ENCODE measurements at places on chromosomes 7 and 10.

DNA sequence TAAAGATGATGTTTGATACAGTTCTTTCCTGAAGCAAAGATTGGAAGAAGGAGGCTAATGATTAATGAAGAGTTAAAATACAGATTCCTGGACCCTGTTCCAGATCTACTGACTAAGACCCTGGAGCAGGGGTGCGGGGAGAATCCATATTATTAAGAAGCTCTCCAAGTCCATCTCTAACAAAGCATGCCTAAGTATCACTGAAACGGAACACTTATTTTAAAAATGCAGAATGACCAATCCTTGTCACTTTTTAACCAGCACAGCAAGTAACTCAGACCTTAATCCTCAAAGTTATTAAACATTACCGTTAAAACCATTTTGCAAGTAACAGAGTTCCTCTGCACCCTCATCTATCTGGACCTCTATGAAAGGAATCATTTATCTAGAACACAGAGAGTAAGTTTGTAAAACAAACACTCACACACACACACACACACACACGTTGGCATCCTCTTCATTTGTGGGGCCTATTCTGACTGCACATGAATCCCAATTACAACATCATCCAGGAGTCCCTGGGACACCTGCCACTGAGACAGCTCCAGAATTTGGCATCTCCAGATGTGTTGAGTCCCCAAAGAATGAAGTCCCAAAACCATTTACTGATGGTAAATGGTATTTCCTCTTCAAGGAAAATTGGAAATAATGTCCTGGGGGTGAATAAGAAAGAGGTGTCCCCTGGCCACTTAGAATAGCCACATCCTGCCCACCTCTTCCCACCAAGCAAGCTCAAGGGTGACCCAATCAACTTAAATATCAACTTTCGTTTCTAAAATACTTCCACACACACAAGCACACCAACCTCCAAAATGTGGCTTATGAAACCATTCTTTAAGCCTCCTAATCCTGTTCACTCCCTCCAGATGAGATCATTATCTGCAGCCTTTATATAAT is 117.5 kb downstream of the PARD3 start:
- no peak for DNase-seq

DNA sequence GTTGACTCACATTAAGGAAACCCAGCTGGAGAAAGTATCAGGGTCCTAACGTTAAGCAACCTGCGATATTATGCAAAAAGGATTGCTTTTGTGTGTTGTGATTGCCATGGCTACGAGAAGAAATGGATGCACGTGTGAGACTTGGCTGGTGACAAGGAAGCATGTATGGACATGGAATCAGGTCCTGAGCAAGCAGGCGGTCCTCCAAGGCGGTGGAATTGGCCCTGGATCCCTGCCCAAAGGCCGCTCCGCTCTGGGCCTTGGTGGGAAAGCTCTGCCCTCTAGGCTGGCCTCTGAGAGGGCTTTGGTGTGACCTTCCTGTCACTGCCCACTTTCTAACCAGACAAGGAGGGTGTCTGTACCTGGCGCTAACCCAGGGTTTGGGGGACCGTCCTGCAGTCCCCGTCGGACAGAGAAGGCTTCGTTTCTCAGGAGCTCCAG is 192.1 kb downstream of the EBF3 start:
- DNase-seq = no peak

- no peak for DNase-seq
Observed at GRCh38 chr7:2107386-2108070, 125.2 kb downstream of the MAD1L1 start.

DNA sequence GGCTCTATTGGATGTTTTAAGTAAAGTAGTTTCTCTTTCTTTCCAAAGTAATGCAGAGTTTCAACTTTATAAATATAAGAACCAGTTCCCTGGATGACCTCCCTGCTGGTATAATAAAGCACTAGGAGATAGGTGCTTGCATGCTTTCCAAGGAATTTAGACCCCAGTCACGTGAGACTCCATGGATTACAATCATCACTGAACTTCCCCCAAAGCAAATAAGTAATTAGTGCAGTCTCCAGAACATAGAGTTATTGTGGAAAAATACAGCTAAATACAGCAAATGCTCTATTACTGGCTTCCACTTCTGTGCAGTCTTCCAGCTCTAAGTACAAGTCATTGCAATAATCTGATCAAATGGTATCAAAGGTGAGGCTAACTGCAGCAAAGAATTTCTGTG is 220.2 kb upstream of the STEAP1 start:
- no peak for DNase-seq

GRCh38 chr7:106247841-106248240 is 36.9 kb downstream of the NAMPT start:
- DNase-seq = no peak

GRCh38 chr7:158299607-158300006 is 288.0 kb downstream of the PTPRN2 start:
- no peak for DNase-seq

GRCh38 chr10:103192089-103192450 is 1.0 kb downstream of the NT5C2 start:
- no peak for DNase-seq

- no peak for DNase-seq
Observed at GRCh38 chr10:60722623-60723022, 55.7 kb upstream of the CDK1 start.

DNA sequence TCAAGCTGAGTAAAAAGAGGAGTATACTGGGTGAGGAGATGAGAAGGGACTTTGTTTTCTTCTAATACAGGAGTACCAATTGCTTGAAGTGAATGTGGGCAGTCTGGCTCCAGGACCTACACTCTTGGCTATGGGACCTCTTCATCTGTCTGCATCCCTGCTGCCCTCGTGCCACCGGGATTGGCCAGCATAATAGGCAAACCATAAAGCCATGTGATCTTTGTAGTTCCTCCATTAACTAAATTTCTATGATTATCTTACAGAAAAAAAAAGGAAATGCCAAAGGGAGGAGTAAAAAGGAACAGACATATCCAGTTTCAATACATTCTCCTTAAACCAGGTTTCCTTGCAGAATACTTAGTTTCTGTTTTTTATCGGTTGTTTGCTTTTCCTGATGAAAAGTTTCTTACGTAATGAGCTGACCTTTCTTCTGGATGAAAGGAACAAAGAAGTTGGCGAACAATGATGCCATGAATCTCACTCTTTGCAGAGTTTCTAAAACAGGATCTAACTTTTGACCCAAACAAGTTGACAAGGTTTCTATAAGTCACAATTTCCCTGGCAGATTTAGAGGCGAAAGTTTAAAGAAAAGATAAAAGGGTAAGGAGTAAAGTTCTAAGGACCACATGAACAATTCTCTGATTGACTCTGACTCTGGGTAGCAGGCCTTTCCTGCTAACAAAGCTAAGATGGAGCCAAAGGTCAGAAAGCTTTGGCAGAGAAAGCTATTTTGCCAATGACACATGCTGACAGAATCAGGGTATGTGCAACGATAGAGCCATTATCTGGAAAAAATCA is 54.1 kb downstream of the LAMB1 start:
- DNase-seq = no peak

DNA sequence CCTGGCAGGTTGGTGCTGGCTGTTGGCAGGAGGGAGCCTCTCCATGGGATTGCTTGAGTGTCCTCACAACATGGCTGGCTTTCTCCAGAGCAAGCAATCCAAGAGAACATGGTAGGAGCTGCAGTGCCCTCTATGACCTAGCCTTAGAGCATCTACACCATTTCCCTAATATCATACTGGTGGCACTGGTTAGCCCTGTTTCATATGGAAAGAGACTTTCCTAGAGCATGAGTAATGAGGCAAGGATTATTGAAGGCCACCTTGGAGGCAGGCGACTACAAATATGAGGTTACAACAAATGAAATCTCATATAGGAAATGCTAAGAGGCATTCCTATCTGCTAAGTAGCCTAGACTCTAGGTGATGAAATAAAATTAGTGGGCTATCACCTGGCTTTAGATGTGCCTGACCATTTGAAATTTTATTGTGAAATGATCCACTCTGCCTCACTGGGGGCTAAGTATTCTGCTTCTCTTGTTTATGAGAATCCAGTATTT is 153.6 kb downstream of the RGS10 start:
- DNase-seq = no peak

DNA sequence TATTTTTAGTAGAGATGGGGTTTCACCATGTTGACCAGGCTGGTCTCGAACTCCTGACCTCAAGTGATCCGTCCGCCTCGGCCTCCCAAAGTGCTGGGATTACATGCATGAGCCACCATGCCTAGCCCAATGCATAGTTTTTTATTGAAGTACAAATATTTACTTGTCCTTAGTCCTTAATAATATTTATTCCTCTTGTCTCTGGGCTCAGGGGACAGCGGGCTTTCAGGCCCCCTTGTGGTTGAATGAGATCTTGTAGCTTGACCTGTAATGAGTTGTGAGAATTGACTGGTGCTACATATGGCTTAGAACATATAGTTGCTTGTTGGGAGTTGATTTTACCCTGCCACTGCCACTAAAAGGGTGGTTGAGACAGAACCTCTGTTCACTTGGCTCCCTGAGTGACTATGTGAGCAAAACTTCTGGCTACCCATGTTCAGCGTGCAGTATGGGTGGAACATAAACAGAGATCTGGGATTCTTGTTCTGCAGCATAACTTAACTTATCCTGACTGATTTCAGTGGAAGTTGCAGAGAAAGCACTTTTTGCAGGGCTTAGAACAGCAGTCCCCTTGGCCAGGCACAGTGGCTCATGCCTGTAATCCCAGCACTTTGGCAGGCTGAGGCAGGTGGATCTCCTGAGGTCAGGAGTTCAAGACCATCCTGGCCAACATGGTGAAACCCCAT is 14.9 kb downstream of the CCL26 start:
- peak; percentile 26 for DNase-seq

GRCh38 chr10:46057038-46057437 is 11.0 kb upstream of the MSMB start:
- no peak for DNase-seq

- no peak for DNase-seq
Observed at GRCh38 chr10:121668314-121669027, 70.2 kb upstream of the FGFR2 start.

DNA sequence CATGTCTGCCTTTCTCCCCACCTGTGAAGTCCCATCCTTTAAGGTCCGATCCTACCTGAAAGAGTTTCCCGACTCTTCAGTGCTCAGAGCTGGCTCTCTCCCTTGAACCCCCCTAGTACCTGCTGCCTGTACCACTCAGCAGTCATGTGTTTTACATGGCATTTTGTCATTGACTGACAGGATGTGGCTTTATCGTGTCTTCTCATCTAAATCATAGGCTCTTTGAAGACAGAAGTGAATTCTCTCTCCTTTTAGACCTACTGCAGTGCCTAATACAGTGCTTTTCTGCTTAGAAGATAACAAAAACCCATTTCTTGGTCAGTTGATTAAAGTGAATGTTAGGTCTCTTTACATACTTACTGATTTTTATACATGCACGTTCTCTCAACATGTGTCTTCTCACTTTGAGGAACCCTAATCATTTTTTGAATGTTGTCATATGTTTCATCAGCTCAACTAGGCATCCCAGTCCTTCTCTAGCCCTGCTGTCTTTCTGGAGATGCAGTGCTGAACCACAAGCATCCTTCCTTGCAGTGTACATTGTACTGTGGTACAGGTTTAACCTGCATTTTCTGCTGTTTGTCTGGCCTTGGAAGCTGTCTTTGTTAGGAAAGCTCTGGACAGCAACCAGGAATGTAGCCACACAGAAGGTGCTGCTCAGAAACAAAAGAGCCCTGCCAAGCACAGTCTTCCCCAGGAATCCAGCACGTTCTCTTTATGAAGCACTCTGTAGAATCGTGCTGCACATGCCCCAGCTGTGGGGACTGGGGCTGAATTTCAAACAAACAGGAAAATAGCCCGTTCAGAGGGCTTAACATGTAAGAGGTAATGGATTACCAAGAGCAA is 28.1 kb upstream of the LRRC4 start:
- DNase-seq = peak; percentile 46

DNA sequence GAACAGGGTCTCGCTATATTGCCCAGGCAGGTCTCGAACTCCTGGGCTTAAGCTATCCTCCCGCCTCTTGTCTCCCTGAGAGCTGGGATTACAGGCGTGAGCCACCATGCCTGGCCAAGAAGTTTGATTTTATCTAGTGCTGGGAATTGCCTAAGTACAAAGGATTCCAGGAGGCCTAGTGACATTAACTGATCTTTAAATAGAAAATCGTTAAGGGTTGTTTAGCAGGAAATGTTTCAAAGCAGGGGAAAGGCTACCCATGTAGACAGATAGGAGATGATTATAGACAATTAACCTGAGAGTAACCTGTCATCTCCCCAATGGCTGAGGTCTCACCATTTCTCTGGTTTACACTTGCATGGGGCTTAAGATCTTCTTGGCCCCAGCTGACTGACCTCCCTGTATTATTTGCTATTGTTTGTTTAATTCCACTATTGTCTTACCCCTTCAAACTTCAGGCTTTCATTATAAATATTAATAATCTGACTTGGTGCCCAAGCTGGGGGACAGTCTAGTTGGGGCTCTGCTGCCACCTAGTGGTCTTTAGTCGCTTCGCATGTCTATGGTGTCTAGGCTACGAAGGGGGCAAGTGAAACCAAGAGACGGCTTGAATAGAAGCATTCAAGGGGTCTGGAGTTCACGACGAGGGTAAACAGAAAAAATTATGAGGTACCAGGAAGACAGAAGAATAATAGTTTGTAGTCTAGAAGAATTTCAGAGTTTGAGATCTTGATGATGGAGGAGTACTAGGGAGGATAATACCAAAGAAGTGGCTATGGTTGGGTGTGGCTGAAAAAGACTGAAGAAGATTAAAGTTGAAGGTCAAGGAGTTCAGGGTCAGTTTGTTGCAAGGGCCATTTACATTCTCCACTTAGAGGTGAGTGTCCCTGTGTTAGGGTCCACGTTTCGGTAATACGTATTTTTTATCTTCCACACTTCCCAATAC is 40.4 kb upstream of the BPGM start:
- peak; percentile 62 for DNase-seq

DNA sequence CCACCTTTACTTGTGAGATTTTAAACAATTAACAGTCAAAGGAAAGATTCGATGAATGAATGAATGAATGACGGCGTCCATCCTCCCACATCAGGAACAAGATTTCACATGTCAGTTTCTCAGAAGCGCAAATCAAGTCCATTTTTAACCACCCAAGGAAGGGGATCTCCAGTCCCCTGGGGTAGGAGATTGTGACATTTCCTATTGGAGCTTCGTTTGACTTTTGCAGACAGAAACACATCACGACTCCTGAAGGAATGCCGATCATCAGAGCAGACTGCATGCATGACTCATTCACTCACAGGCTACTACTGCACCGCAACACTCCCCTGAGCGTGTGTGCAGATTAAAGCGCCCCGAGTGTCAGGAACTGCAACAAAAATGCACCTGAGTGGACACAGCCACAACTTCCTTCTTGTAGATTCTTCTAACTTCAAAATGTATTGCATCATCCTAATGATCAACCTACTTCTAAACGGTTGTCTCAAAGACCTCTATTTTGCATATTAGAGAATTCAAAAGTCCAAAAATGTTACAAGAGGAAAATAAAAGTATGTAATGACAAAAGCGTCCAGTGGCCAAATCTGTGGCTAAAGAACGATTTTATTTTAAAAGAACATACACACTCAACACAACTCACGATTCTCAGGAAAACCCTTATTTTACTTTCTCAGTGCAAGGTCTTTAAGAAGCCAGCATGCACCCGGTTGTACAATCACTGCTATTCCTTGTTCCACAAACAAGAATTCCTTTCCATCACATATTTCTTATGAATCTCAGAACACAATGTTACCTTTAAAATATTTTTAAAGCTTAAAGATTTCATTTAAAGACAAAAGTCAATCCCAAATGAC is 172.6 kb downstream of the FAM107B start:
- DNase-seq = peak; percentile 77

All from CD4-positive, alpha-beta T cell treated with Interleukin-21 for 1 hour (primary cell).